ENCODE measurements at places on chromosomes 16 and 17. TPM values are rescaled to one million over a fixed set of nuclear protein-coding genes. Genes with fewer than 3 reads are reported as not detected.

The FAM171A2 gene
- total RNA-seq: not detected

DNA sequence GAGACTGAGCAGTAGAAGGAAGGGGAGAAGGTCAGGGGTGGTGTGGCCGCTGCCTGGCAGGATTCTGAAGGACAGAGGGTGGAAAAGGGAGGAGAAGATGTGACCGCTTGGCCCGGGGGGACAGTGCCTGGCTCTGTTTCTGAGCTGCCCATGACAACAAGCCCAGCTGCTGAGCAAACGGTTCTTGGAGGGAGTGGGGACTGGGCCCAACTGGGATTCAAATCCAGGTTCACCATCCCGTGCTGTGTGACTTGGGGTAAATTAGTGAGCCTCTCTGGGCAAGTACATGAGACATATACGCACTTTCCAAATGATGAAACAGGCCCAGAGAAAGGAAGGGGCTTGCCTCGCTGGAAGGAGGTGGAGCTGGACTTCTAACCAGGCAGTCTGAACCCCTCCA lies 23.3 kb downstream of the SEC14L5 start:
- no peak for DNase-seq
- H3K27ac ChIP-seq: no peak overlapping the region
- H3K36me3 ChIP-seq: no peaks in the 10 kb centered on the region
- H3K4me3 ChIP-seq: no peak overlapping the region

DNA sequence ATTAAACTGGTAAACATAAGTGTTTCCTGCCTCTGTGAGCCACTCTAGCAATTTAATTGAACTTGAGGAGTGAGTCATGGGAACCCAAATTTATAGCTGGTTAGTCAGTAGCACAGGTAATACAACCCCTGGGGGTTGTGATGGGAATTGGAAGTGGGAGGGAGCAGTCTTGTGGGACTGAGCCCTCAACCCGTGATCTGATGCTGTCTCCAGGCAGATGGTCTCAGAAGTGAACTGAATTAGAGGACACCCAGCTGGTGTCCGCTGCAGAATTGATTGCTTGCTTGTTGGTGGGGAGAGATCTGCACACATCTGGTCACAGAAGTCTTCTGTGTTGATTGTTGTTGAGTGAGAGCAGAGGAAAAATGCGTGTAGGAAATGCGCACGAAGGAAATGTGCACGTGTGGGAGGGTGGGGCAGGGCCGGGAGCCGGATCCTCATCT lies 7.7 kb upstream of the ST6GALNAC2 start:
- peaks cover 6% of the 10 kb centered on the region for H3K4me1 ChIP-seq
- no peak for DNase-seq
- no peak overlapping the region for H3K4me3 ChIP-seq
- no peak overlapping the region for H3K27ac ChIP-seq

The CRYM gene
- total RNA-seq: not detected

The TP53TG3C gene
- total RNA-seq: not detected

- no peak for DNase-seq
- H3K27me3 ChIP-seq: no peaks in the 10 kb centered on the region
- no peak overlapping the region for H3K4me3 ChIP-seq
- H3K36me3 ChIP-seq: no peaks in the 10 kb centered on the region
Measured at GRCh38 chr17:72562615-72563188, 441.9 kb downstream of the SOX9 start.

- H3K27ac ChIP-seq: no peak overlapping the region
- H3K4me3 ChIP-seq: no peak overlapping the region
- no peaks in the 10 kb centered on the region for H3K27me3 ChIP-seq
- H3K36me3 ChIP-seq: no peaks in the 10 kb centered on the region
Measured at GRCh38 chr17:3551189-3551588, 6.4 kb downstream of the TRPV3 start.

- peak; percentile 42 for DNase-seq
- H3K36me3 ChIP-seq: no peaks in the 10 kb centered on the region
- no peak overlapping the region for H3K4me3 ChIP-seq
- H3K27ac ChIP-seq: no peak overlapping the region
- no peaks in the 10 kb centered on the region for H3K27me3 ChIP-seq
- H3K4me1 ChIP-seq: peaks cover 8% of the 10 kb centered on the region
Measured at GRCh38 chr17:13638855-13639458, 37.2 kb upstream of the HS3ST3A1 start.

- H3K4me3 ChIP-seq: no peak overlapping the region
- H3K4me1 ChIP-seq: no peaks in the 10 kb centered on the region
- H3K27me3 ChIP-seq: no peaks in the 10 kb centered on the region
- DNase-seq: no peak
- H3K36me3 ChIP-seq: no peaks in the 10 kb centered on the region
Measured at GRCh38 chr17:71803656-71804284, 317.1 kb upstream of the SOX9 start.

GRCh38 chr17:76880268-76880667 lies 12.1 kb downstream of the MGAT5B start:
- DNase-seq: no peak
- no peak overlapping the region for H3K4me3 ChIP-seq
- H3K4me1 ChIP-seq: no peaks in the 10 kb centered on the region
- no peak overlapping the region for H3K27ac ChIP-seq

The GJD3 gene
- total RNA-seq: not detected

The SPATA32 gene
- total RNA-seq: 0.20 TPM

The CCDC92B gene
- not detected for total RNA-seq

The FAM117A gene
- 61.0 TPM for total RNA-seq

The TP53TG3 gene
- not detected for total RNA-seq

DNA sequence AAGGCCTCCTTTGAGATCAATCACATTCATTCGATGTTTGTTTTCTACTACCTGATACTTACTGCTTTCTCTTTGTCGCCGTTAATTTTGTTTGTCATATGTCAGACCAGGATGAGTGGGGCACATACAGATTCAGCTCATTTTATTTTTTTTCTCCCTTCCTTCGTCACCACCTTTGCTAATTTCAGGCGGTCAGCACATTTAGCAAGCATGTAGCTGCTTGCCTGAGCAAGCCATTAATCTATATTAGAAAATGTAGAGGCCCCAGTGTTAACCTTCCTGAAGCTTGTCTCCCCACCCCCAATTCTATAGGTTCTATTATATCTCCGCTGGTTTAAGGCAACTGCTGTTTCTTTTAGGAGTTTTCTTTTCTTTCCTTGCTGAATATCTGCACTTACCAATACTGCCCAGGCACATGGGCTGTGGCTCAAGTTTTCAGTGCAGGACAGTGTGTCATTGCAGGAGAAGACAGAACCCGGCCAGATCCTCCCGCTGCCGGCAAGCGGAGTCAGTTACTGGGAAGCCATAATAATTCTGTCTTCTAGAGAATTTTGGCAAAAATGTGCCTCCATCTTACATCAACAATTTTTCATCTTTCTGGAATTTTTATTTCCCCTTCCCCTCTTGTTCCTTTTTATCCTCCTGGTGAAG lies 714.3 kb downstream of the WWOX start:
- no peak overlapping the region for H3K27ac ChIP-seq
- H3K4me1 ChIP-seq: peaks cover 9% of the 10 kb centered on the region
- no peaks in the 10 kb centered on the region for H3K27me3 ChIP-seq
- no peak overlapping the region for H3K4me3 ChIP-seq
- H3K36me3 ChIP-seq: no peaks in the 10 kb centered on the region

DNA sequence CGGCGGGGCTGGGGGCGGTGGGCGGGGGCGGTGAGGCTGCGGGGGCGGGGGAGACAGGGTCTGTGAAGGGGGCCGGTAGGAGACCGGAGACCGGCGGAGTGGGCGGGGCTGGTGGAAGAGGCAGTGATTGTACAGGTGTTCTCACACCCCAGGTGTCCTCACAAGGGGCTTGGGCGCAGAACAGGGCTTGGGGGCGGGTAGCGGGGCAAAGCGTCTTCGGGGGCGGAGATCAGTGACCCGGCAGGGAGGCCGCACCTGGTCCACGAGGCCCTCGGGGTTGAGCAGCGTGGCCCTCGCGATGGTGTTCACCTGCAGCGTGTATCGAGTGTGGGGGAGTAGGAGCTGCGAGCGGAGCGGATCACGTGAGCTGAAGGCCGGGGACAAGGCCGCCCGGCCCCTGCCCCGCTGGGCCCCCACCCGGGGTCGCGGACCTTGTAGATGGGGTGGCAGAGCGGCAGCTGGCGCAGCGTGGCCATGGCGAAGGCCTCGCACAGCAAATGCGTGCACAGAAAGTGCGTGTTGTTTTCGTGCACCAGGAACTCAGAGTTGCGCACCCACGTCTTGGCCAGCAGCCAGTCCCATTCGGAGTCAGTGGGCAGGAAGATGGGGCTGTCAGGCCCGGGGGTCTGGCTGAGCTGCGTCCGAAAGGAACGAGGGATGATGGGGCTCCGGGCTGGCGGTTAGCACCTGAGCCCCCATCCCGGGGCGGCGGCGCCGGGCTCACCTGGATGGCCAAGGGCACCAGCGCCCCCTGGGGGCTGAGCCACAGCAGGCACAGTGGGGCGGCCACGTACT lies 8.5 kb downstream of the ALOXE3 start:
- no peaks in the 10 kb centered on the region for H3K36me3 ChIP-seq
- peaks cover 16% of the 10 kb centered on the region for H3K4me1 ChIP-seq
- DNase-seq: peak; percentile 80

Measured in activated CD4-positive, alpha-beta memory T cell treated with anti-CD3 and anti-CD28 coated beads, Interleukin-2, amount 10 ng/mL, durations not matched to agents 7 days and 5 days (primary cell).